ENCODE measurements at places on chromosomes 13 and 19.
A peak's percentile ranks its signal among the peaks of the same experiment; 100 is the strongest.

DNA sequence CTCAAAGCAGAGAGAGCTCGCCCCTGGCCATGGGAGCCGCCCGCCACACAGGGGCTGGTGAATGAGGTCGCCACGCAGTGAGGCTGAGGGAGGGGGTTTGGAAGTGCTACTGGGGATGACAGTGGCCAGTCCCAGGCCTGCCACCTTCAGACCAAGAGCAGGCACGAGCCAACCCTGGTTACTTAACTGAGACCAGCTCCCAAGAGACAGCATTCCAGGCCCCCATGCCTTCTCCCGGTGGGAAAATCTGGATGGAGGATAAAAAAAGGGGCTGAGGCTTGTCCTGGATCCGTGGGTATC is 43.3 kb downstream of the RAB20 start:
- DNase-seq: no peak

DNA sequence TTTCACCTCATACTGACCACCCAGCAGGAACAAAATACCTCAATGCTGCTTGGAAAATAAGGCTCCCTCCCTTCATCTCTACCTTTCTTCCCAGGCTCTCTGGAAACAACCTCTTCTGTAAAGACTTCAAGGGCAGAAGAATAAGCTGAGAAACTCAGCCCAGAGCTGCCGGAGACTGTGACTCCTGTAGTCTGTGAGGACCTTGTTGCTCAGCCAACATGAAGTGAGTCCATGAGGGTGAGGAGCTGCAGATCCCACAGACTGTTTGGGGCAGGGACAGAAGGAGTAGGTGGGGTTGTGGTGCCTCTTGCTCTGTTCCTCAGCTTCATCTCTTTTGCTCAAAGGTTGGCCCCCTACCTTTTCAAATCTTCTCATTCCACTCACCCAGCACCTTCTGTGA is 7.8 kb downstream of the LILRA5 start:
- DNase-seq: no peak

- no peak for DNase-seq
These were observed 6.4 kb upstream of the EFNB2 start for GRCh38 chr13:106541826-106542225.

DNA sequence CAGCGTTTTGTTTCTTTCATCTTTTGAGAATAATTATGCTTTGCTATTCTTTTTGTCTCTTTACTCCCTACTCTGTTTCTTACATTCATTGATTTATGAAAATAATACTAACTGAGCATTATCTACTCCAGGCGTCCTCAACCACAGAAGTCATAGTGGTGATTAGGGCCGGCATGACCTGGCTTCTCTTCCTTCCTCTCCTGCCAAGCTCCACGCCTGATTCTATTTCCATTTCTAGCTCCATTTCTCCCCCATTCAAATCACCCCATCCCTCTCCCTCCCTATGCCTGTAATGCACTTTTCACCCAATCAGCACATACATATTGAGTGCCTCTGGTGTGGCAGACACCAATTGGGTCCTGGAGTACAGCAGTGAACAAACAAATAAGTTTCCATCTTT is 183.2 kb upstream of the GPR12 start:
- no peak for DNase-seq

- no peak for DNase-seq
These were observed 382.9 kb downstream of the OLFM4 start for GRCh38 chr13:53411463-53411862.

- DNase-seq: peak; percentile 68
These were observed 110.2 kb downstream of the STK24 start for GRCh38 chr13:98466634-98467236.

- no peak for DNase-seq
These were observed 279.5 kb downstream of the POU4F1 start for GRCh38 chr13:78323848-78324247.

GRCh38 chr13:72181661-72182060 is 314.7 kb upstream of the DACH1 start:
- DNase-seq: no peak

DNA sequence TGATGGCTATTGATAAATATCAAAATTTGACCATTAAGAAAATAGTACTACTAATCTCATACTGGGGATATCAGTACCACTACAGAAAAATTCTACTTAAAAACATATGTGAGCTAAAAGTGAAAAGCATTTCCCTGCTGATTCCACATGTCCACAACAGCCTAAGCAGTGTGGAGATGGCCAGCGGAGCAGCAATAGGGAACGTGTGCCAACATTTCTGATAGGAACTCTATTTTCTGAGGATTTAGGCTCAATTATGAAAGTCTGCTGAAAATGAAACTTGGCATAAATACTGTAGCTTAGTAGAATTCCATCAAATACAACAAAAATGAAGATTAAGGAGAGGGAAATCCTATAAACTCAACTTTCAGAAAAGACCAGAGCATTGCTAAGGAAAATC is 311.6 kb downstream of the ENOX1 start:
- DNase-seq: no peak

- no peak for DNase-seq
These were observed 11.7 kb upstream of the ACTN4 start for GRCh38 chr19:38635483-38636399.
